Activated gamma-delta T cell treated with anti-CD3 and anti-CD28 coated beads, Interleukin-2, amount 50 U/mL, for 16 hours (primary cell): ENCODE measurements at places on chromosomes 6 and 20.

DNA sequence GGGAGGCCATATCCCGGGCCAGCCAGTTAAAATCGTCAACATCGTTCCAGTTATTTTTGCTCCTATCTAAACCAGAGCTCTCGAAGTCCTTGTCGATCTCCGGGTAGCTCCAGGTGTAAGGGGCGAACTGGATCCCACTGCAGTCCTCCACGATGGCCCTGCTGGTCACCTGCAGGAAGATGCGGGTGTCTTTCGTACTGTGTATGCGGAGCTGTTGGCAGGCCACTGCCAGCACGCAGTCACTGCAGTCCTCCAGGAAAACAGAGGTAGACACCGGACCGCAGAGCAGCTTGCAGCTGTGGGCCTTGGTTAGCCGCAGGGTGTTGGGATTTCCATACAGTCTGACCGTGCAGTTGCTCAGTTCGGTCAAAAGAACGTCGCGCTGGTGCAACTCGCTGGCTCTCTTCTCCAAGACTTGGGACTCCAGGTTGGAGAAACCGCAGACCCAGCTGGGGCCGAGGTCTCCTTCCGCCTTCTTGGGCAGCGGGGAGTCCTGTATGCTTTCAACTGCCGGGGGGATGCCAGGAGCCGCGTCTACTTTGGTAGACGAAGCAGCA, 742 bp downstream of the TBCC start:
- DNase-seq = peak; percentile 19

DNA sequence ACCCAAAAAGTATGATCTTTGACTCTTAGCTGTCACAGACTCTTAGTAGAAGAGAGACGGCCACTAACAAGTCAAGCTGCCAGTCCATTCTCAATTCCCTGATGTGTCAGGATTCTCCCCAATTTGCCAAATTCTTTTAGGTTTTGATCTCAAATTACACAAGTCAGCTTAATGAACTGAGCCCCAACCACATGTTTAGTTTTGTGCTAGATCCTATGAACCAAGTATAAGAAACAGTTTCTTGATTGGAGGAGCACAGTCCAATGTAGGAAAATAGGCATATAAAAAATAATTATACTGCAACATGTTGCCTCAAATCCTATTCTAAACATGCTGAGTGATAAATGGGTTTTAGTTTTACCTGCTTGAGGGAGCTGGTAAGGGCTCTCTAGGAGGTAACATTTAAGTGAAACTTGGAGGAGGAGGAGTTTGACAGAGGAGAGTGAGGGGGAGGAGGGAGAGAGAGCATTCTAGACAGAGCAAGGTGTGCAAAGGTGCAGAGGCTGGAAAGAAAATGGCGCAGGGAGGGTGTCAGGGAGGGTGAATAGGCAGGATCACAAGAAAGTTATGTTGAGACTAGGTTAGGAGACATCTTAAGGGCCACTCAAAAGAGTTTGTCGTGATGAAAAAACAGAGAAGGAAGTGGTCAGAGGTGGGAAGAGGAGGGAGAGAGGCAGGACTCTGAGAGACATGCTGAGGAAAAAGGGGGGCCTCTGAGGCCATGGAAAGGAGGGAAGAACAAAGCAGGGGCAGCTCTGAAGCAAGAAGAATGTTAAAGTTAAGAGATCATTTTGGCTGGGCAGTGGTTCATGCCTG, 22.8 kb upstream of the FAM83C start:
- no peak for DNase-seq

GRCh38 chr6:166658115-166658791, 31.2 kb upstream of the RPS6KA2 start:
- no peak for DNase-seq

- DNase-seq = no peak
These were observed 174.8 kb downstream of the IBTK start for GRCh38 chr6:82072751-82073150.

DNA sequence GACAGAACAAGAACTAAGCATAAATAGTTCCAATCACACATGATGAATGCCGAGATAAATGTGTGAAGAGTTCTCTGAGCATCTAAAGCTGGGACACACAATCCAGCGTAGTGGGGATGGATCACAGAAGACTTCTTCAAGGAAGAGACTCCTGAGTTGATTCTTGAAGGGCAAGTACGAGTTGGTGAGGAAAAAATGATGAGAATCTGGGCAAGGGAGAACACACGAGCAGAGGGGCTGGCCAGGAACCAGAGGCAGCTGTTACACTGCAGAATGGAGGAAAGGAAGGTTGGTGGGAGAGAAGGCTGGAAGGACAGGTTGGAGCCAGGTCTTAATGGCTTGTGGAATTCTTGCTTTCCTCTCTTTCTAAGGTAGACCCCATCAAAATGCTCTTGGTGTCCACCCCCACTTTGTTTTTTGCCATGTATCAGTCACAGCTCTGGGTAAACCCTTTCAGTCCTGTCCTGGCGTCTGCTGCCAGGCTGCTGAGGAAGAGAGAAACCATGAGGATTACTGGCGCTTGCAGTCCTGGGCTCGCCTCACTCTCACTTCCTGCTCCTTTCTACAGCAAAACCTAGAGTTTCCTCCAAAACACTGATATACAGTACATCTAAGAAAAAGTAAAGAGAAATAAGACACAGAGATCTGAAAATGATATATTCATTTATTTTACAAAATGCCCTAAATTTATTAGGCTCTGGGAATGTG, 127.6 kb upstream of the FAM184A start:
- no peak for DNase-seq

DNA sequence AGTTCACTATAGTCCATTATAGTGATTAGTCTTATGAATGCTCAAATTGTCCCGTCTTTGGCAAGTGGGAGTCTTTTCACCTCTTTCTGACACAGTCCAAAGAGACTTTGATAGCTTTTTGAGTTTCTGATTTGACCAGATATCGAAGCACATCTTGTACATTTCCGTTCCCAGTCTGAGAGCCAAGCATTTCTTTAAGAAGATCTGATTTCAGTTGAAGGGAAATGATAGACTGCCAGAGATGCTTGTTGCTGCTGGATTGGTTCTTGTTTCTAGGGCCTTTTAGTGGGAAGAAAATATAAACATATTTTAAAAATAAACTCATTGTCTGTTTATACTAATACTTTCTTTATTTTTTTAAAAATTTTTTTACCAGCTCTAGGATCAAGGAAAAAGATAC, 54.1 kb upstream of the IER3 start:
- no peak for DNase-seq

- DNase-seq = no peak
These were observed 30.4 kb downstream of the IBTK start for GRCh38 chr6:82217018-82217586.

DNA sequence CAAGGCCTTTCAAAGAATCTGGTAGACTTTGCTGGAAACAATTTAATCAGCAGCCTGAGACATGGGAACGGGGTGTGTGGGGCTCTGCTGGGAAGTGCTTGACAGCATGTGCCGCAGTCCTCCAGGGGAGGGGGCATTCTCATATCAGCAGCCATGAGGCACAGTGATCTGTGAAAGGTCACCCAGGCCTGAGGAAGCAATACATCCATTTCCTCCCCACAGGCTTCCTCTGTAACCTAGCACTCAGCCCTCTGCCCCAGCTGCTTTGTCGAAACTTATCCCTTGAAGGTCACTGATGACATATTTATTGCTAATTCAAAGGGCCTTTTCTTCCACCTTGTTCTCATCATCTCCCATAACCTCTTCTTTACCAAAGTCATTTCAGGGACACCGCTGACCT, 103.3 kb downstream of the TNFAIP3 start:
- DNase-seq = peak; percentile 7

- DNase-seq = no peak
These were observed 59.6 kb downstream of the JARID2 start for GRCh38 chr6:15305496-15305895.

- DNase-seq = no peak
These were observed 48.3 kb upstream of the KIF25 start for GRCh38 chr6:167949121-167949684.

GRCh38 chr6:144867761-144868160, 582.6 kb downstream of the UTRN start:
- no peak for DNase-seq

DNA sequence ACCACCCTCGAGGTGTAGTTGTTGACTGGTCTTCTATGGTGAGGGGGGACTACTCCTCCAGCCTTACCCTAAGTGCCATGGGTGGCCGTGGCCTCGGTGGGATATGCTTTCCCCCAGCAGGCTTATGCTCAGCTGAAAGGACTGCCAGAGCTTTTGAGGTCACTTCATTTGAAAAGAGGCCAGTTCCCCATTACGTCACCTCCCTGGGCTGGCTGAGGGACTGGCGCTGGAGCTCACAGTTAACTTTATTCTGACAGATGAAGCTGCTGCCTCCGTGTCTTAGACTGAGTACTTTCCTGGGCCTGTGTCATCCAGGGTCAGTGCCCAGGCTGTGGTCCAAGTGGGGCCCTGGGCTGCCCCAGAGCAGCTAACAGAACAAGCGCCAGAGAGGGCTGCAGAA, 42.8 kb upstream of the PCMTD2 start:
- no peak for DNase-seq

- DNase-seq = no peak
These were observed 25.5 kb downstream of the AMD1 start for GRCh38 chr6:110900028-110900598.

- no peak for DNase-seq
These were observed 193.1 kb upstream of the ARG1 start for GRCh38 chr6:131379948-131380347.
